Heart left ventricle (tissue), 16 donors: ENCODE measurements at places on chromosomes 4 and X. TPM values are rescaled to one million over a fixed set of nuclear protein-coding genes. Genes with fewer than 3 reads are reported as not detected.

CXXC4 gene
- total RNA-seq = 2.4 TPM

DNA sequence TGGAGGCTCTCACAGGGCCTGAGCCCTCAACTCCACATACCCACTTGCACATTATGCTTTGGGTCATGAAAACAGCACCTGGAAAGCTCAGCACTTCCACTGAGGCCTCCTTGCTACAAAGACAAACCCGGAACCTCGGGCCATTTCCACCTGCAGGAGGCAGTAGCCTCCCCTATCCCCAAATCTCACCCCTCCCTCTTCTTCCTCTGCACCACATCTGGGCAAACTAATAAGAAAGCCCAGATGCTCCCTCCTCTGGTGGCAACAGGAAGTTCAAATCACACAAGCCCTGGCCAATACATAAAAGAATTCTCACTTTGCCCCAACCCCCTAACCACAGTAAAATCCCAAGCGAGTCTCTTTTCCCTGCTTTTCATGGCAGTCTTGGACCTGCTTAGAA is 136.4 kb downstream of the MAPK10 start:
- DNase-seq = no peak

- no peak for DNase-seq
Observed at GRCh38 chr4:28248269-28248668, 1387.6 kb downstream of the STIM2 start.

- DNase-seq = no peak
Observed at GRCh38 chrX:9927698-9928482, 39.3 kb upstream of the CLDN34 start.

DNA sequence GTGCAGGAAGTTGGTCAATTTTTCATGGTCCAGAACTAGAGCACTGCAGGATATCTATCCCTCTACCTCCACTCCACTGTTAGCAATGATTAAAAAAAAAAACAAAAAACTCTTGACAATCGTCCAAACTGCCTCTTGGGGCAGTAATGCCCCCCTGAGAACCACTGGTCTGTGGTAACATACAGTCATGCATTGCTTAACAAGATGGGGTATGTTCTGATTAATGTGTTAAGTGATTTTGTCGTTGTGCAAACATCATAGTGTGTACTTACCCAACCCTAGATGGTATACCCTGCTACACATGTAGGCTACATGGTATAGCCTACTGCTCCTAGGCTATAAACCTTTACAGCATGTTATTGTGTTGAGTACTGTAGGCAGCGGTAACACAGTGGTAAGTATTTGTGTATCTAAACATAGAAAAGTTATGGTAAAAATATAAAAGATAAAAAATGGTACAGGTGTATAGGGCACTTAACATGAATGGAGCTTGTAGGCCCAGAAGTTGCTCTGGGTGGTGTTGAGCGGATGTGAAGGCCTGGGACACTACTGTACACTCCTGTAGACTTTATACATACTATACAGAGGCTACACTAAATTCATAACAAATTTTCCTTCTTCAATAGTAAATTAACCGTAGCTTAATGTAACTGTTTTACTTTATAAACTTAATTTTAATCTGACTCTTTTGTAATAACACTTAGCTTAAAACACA is 34.1 kb downstream of the ART3 start:
- no peak for DNase-seq

- DNase-seq = no peak
Observed at GRCh38 chr4:119570401-119570800, 58.2 kb downstream of the PDE5A start.

ANXA5 gene
- 212 TPM for total RNA-seq

CDS1 gene
- 0.28 TPM for total RNA-seq

SPP1 gene
- 23.8 TPM for total RNA-seq

DNA sequence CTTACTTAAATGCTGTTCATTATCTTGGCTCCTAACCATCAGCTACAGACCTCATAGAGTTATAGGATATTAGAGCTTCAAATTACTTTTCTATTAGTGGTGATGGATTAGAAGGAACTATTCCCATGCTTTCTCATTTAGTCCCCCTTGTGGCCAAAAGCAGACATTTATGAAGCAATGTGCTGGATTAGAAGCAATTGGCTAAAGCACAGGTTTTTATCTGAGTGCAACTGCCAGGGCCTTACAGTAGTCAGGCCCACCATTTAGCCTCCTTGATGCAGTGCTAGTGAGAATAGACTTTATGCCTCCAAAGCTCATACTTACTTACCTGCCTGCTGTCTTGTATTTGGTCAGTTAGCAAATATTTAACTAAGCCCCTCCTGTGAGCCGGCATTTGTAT is 93.0 kb downstream of the TSPAN7 start:
- no peak for DNase-seq

- no peak for DNase-seq
Observed at GRCh38 chr4:127936974-127937373, 28.0 kb downstream of the MFSD8 start.

UGT2A3 gene
- not detected for total RNA-seq

- no peak for DNase-seq
Observed at GRCh38 chr4:44761306-44761705, 35.0 kb upstream of the GNPDA2 start.

- no peak for DNase-seq
Observed at GRCh38 chrX:134013524-134013923, 28.1 kb upstream of the GPC3 start.

SERPINA7 gene
- total RNA-seq = not detected

ART3 gene
- 39.6 TPM for total RNA-seq

- DNase-seq = no peak
Observed at GRCh38 chrX:39895218-39896110, 202.3 kb downstream of the BCOR start.

DNA sequence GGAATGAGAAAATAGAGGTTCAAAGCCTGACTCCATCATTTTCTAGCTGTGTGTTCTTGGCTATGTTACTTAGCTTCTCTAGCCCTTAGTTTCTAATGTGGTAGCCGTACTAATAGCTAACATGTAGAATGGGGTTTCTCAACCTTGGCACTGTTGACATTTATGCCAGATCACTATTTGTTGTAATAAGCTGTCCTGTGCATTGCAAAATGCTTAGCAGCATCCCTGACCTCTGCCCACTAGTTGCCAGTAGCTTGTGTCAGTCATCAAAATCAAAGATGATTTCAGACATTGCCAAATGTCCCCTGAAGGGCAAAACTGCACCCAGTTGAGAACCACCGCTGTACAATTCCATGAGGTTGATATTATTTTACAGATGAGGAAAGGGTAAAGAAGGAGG is 18.3 kb upstream of the ADAMTS3 start:
- DNase-seq = no peak

ETDA gene
- total RNA-seq = not detected

GRCh38 chr4:186724864-186725468 is 1.3 kb upstream of the FAT1 start:
- DNase-seq = no peak

VCX gene
- not detected for total RNA-seq

SSX4 gene
- not detected for total RNA-seq

MAP7D2 gene
- total RNA-seq = 0.37 TPM

DNA sequence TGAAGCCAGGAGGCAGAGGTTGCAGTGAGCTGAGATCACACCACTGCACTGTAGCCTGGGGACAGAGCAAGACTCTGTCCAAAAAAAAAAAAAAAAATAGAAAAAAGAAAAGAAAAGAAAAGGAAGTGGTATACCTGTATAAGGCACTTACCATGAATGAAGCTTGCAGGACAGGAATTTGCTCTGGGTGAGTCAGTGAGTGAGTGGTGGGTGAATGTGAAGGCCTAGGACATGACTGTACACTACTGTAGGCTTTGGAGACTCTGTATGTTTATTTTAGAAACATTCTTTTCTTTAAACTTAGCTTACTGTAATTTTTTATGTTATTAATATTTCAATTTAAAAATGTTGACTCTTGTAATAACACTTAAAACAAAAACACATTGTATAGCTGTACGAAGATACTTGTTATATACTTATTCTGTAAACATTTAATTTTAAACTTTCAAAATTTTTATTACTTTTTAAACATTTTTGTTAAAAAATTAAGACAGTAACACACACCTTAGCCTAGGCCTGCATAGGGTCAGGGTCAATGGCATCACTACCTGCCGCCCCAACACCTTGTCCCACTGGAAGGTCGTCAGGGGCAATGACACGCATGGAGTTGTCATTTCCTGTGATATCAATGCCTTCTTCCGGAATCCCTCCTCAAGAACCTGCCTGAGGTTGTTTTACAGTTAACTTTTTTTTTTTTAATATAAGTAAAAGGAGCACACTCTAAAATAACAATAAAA is 78.7 kb downstream of the CLNK start:
- no peak for DNase-seq

FRMPD4 gene
- total RNA-seq = 0.76 TPM

DNA sequence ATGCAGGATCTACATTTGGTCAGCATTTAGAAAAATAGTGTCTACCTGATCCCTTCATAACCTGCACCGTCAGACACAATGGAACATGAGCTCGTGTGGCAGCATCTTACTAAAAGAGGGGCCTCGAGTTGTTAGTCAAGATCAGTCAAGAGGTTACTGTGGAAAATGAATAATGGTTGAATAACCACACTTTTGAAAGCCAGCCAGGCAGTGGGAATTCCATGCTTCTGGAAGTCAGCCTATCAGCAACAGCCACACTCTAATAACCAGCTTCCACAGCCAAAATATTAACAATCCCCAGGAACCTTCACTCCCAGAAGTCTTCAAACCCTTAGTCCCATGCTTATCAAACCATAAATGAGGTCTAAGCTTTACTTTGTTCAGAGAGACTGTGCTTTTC is 234.3 kb downstream of the HS3ST1 start:
- DNase-seq = no peak

DNA sequence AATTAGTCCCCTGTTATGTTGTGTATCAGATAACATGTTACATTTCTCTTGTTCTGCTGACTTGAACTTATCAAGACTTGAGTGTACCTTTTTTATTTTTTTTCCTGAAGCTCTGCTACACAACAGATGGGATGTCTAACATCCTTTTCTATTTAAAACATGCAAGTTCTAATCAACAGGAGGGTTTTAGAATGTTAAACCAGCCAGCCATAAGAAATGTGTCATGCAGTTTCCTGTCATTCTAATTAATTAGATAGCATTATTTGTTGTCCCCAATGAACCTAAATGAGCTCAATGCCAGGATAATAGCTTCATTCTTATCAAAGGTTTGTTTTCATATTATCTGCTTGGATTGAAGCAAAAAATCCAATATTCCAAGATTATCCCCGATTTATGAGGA is 958.2 kb downstream of the PCDH7 start:
- no peak for DNase-seq

RNF128 gene
- not detected for total RNA-seq

DNA sequence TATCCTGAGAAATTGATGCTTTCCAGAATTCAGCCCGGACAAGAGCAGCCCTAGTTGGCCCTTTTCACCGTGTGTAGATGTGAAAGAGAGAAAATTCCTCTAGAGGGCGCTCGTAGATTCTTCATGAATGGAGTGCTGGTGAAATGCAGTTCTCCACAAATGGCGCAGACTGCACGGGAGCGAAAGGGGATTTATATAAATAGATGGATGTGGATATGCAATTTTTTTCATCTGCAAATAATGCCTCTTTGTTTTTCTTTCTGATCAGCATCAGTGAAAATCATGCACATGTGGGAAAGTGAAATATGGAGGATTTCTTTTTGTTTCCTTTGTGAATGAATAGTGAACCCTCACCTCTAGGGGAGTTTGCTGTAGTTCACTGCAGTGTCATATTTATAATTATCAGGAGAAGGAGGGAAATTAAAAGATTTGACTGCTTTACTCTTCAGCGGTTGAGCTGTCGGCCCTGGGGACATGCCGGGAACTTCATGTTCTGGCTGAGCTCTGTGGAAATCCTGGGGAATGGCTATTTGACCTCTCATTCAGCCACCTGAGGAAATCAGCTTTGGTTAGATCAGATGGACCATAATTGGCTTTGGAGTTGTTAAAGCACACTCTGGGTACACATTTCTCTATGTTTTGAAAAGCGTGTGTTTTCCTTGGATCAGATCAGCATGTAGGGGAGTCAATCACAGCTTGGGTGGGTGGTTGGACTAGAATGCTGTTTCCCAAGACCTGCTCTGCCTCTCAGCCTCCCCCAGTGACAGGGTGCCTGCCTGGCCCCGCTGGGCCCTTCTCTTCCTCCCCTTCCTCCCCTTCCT is 115.0 kb upstream of the SHISA3 start:
- DNase-seq = peak; percentile 49

S100P gene
- 0.73 TPM for total RNA-seq

DNA sequence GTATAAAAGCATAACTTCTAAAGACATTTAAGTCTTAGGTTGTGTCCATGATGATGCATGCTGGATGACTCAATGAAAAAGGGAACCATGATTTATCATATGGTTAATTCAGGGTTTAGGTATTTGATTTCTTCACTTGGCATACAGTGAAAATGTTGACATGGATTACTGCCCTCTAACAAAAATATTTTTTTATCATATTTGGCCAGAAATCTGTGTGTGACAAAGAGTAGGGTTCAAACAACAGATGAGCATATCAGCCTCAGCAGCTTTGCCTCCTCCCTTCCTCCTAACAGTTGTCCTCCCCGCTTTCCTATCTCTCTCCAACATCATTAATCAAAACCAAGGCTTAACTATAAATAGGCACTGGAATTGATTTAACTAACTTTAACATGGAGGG is 46.3 kb downstream of the ARHGAP6 start:
- DNase-seq = no peak

UGDH gene
- total RNA-seq = 15.3 TPM

- DNase-seq = no peak
Observed at GRCh38 chr4:8655411-8656184, 63.0 kb downstream of the CPZ start.

CT47B1 gene
- total RNA-seq = not detected
